ENCODE measurements at places on chromosomes 7 and 10.
A peak's percentile ranks its signal among the peaks of the same experiment; 100 is the strongest.

GRCh38 chr10:72948762-72949161 is 5.8 kb downstream of the PLA2G12B start:
- no peak for ATAC-seq
- H3K27ac ChIP-seq = no peak overlapping the region
- no peaks in the 10 kb centered on the region for H3K36me3 ChIP-seq
- H3K27me3 ChIP-seq = peaks cover 25% of the 10 kb centered on the region
- no peak overlapping the region for H3K4me3 ChIP-seq

GRCh38 chr7:12670000-12670729 is 17.3 kb upstream of the ARL4A start:
- no peaks in the 10 kb centered on the region for H3K27me3 ChIP-seq
- ATAC-seq = no peak
- H3K36me3 ChIP-seq = no peaks in the 10 kb centered on the region
- no peak overlapping the region for H3K4me3 ChIP-seq

DNA sequence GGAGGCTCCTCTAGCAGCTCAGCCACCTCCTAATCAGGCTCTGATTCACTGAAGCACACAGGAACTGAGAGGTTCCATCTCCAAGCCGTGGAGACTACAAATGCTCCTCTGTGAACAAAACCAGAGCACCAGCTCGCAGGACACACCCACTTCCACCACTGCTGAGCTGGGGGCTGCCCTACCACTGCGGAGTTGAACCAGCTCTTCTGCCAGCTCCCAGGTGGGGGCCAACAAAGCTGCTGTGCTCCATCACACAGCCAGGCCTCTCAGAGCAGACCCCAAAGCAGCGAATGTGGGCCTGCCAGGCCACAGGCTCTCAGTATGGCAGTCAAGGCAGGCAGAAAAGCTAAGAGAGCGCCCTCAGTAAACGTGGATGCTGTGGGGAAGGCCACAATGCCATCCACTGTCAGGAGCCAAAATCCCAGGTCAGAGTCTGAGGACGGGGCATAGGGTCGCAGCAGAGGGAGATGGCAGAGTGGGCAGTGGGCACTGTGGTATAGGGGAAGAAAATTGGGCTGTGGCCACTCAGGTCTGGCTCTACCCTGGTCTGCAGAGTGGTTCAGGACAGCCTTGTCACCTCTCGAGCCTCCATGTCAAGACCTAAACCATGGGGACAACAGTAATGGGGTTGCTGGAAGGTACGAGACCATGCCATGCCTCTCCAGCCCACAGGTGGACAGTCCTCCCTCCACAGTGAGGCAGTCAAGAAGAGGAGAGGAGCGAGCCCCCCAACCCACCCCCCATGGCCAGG is 82.1 kb downstream of the GRID1 start:
- no peak for ATAC-seq
- H3K4me1 ChIP-seq = no peaks in the 10 kb centered on the region
- no peak overlapping the region for H3K27ac ChIP-seq
- H3K4me3 ChIP-seq = no peak overlapping the region
- H3K36me3 ChIP-seq = no peaks in the 10 kb centered on the region

GRCh38 chr7:27608776-27609495 is 53.7 kb downstream of the HIBADH start:
- H3K27ac ChIP-seq = no peak overlapping the region
- no peak for ATAC-seq
- peaks cover under 1% of the 10 kb centered on the region for H3K36me3 ChIP-seq
- H3K4me3 ChIP-seq = no peak overlapping the region
- no peaks in the 10 kb centered on the region for H3K4me1 ChIP-seq

GRCh38 chr10:60363187-60363586 is 26.5 kb downstream of the ANK3 start:
- no peaks in the 10 kb centered on the region for H3K27me3 ChIP-seq
- no peaks in the 10 kb centered on the region for H3K36me3 ChIP-seq
- H3K4me3 ChIP-seq = no peak overlapping the region

- H3K36me3 ChIP-seq = no peaks in the 10 kb centered on the region
- no peak overlapping the region for H3K4me3 ChIP-seq
- H3K27ac ChIP-seq = no peak overlapping the region
- H3K27me3 ChIP-seq = no peaks in the 10 kb centered on the region
Observed at GRCh38 chr10:20233423-20233822, 417.2 kb downstream of the PLXDC2 start.

- ATAC-seq = peak; percentile 58
- H3K4me1 ChIP-seq = peaks cover 78% of the 10 kb centered on the region
- no peaks in the 10 kb centered on the region for H3K27me3 ChIP-seq
- peak overlapping the region; percentile 94 for H3K27ac ChIP-seq
Observed at GRCh38 chr7:116162254-116162653, 48.1 kb upstream of the TES start.

DNA sequence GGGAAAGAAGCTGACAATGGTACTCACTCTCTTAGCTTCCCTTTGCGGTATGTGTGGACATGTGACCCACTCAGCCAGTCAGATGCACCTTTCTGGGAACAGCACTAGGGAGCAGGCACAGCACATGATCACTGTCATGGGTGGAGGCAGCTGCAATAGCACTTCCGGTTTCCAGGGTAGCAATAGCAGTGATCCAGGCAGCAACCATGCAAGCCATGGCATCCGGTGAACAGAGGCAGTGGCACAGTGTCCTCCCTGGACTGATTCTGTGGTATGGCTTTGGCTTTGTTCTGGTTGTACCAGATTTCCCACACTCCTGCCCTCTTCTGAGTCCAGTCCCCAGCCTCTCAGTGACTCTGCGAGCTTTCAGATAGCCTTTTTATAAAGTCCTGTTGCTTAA is 86.8 kb upstream of the NAMPT start:
- no peak overlapping the region for H3K27ac ChIP-seq
- H3K4me1 ChIP-seq = peaks cover 7% of the 10 kb centered on the region
- no peaks in the 10 kb centered on the region for H3K27me3 ChIP-seq
- no peak overlapping the region for H3K4me3 ChIP-seq

- H3K27me3 ChIP-seq = no peaks in the 10 kb centered on the region
- peak overlapping the region; percentile 87 for H3K27ac ChIP-seq
- peak overlapping the region; percentile 92 for H3K4me3 ChIP-seq
- no peak for ATAC-seq
- peaks cover 49% of the 10 kb centered on the region for H3K36me3 ChIP-seq
Observed at GRCh38 chr10:100986623-100986951, 710 bp downstream of the MRPL43 start.

GRCh38 chr10:15461353-15462108 is 90.4 kb upstream of the FAM171A1 start:
- no peaks in the 10 kb centered on the region for H3K4me1 ChIP-seq
- peaks cover 12% of the 10 kb centered on the region for H3K27me3 ChIP-seq
- no peak overlapping the region for H3K4me3 ChIP-seq
- no peak overlapping the region for H3K27ac ChIP-seq

DNA sequence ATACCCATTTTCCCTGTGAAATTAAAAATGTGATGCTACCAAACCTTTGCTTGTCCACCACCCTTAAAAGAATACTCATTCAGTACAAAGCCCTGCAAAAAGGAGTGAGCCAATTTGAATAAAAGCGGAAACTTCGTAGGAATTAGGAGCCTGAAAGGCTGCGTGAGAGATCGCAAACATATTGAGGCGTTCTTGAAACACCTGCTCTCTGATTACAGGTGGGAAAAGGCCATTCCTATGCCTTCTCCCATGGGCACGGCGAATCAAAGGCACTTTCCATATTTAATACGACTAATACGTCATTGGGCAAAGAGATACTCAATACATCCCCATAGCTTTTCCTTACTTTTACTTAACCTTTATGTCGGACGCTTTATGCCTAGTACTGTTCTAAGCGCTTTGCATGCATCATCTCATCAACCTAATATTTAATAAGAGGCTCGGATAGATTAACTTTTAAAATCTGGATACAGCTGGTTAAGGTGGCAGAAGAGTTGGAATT is 30.9 kb upstream of the KMT2E start:
- no peaks in the 10 kb centered on the region for H3K36me3 ChIP-seq
- ATAC-seq = no peak
- peak overlapping the region; percentile 100 for H3K4me3 ChIP-seq
- peaks cover 43% of the 10 kb centered on the region for H3K4me1 ChIP-seq

DNA sequence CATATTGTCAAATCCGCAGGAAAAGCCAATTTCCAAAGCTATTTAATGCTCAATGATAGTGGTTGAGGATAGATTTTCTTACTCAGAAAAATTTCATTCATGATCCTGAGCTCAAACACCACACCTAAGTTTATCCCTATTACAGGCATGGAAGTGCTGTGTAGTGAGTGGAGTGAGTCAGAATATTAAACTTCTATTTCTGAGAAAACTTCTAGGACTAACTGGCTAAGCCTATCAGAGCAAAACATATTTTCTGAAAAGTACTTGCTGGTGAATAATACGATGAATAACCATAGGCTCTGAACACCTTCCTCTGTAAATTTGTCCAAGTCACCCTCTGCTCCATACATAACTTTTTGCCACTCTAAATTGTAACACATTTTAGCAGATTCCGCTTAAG is 221.5 kb downstream of the SUGCT start:
- H3K36me3 ChIP-seq = no peaks in the 10 kb centered on the region
- no peak overlapping the region for H3K4me3 ChIP-seq
- no peak overlapping the region for H3K27ac ChIP-seq

DNA sequence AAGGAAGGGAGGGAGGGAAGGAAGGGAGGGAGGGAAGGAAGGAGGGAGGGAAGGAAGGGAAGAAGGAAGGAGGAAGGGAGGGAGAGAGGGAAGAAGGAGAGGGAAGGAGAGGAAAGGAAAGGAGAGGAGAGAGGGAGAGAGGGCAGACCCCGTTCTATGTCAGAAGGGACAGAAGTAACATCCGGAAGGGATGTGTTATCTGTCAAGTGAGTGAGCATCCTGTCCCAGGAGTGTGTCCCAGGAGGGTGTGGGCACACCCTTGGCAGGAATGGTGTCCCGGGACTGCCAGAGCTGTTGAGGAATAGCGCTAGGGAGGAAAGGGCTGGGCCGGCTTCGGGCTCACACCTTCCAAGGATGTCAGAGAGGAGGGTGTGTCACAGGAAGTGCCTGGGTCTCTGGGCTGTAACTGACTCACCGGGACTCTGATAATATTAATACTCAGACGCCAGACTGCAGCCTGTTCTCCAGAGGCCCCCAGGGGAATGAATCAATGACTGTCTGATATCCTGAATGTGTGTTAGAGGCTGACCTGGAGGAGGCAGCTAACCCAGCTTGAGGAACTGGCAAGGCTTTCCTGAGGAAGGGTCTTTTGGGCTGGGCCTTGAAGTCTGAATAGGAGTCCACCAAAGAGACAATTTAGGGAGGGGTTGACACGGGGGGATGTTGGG is 125.6 kb upstream of the TNRC18 start:
- H3K27me3 ChIP-seq = no peaks in the 10 kb centered on the region
- H3K27ac ChIP-seq = peak overlapping the region; percentile 19
- peaks cover 11% of the 10 kb centered on the region for H3K4me1 ChIP-seq
- ATAC-seq = no peak
- H3K4me3 ChIP-seq = no peak overlapping the region

DNA sequence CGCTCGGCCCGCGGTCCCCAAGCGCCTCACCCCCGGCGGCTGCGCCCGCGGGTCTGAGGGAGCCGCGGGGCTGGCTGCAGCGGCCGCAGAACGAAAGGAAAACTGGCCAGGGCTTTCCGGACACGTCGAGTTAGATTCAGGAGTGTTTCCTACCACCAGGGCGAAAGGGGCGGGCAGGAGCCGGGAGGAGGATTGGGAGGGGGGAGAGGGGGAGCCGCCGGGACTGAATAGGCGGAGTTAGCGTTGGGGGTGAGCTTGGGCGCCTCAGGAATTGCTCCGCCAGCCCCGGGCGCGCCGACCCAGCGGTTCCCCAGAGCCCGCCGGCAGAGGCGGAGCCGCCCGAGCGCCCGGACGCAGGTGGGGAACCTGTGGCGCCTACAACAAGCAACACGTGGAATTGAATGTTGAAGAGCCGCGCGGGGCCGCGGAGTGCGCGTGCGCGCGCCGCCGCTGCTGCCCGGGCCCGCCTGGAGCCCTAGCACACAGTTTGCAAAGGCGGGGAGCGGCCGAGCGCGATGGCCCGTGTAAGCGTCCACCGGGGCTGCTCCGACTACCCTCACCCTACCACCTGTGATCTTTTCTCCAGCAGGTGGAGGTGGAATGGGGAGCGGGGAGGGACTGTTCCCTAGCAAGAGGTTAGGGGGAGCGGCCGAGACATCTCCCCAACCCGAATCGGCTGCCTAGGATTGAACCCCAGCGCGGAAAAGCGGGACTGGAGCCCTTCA is at the start of gene CADPS2:
Gene CADPS2, minus strand, starts transcription at position 104 of the 725 bp plus-strand sequence. CDS start 123 bp downstream, outside the sequence.
- peak; percentile 50 for ATAC-seq
- H3K4me3 ChIP-seq = peak within 1 kb of the TSS; percentile 50
- no peaks in the 10 kb centered on the region for H3K36me3 ChIP-seq
- peaks cover 9% of the 10 kb centered on the region for H3K4me1 ChIP-seq
